GM12864 (cell line): ENCODE measurements at places on chromosomes 5 and 9.

GRCh38 chr9:68905129-68905528 lies 108.8 kb downstream of the PRKACG start:
- no peak for DNase-seq

- no peak for DNase-seq
Measured at GRCh38 chr5:32578363-32578762, 7.0 kb upstream of the SUB1 start.

- DNase-seq: no peak
Measured at GRCh38 chr5:32628049-32628844, 42.9 kb downstream of the SUB1 start.

DNA sequence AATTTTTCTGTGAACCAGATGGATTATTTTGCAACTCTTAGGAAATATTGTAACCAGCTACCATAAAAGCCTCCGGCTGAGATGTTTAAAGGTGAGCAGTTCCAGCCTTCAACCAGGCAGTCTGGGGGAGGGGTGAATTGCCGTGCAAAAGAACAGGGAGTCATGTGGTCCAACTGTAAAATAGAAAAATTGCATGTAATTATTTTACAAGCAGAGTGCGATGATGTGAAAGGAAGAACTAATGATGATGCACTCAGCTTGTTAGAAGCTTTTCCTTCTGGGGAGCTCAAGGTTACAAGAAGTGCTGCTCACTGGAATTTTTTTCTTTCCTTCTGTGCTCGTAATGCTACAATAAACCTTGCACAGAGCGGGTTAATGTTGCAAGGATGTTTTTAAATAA lies 188.7 kb upstream of the ITGA1 start:
- no peak for DNase-seq

DNA sequence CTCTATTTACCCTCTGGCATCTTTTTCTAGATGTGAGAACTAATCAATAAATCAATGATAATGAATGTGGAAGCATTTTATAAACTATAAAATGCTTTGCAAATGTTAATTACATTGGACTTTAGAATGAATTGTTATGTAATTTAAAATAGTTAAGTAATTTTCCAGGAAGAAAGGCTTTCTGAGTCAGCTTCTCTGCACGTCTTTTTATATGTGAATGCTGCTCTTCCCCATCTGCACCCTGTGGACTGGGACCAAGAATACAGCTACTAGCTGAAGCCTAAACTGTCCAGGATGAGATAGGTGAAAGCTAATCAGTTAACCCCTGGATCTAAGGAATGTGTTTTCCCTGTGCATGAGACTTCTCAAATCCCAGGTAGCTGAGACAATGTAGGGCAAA lies 292.9 kb downstream of the NR3C1 start:
- no peak for DNase-seq

- no peak for DNase-seq
Measured at GRCh38 chr9:18390393-18390792, 83.6 kb upstream of the ADAMTSL1 start.

DNA sequence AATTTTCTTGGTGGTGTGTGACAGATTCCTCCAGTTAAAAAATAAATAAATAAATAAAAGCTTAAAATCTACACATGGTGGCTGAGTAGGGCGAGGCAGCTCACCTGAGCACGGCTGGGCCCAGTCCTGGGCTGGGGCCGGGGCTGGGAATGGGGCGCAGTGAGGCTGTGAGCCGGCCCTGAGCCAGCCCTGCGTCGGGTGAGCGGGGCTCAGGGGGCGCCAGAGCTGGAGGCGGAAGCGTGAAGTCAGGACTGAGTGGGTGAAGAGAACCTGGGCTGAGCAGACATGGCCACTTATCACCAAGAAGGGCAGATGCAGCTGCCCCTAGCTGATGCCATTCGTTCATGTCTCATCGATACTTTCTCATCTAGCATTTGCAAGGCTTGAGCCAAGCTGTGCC lies 22.8 kb upstream of the DTWD2 start:
- DNase-seq: no peak
